ENCODE measurements at places on chromosomes 2 and 18.

- DNase-seq, result no peak
These were observed 100.7 kb upstream of the STK39 start for GRCh38 chr2:168348076-168348475.

DNA sequence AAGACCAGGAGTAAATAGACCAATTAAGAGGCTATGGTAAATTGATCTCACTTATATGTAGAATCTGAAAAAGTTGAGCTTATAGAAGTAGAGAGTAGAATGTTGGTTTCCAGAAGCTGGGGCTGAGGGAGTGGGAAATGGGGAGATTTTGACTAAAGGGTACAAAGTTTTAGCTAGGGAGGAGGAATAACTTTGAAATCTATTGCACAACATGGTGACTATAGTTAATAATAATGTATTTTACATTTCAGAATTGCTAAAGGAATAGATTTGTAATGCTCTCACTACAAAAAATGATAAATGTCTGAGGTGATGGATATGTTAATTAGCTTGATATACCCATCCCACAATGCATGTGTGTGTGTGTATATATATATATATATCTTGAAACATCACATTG, 82.1 kb downstream of the UBR3 start:
- no peak for DNase-seq

GRCh38 chr2:144357623-144358373, 162.1 kb downstream of the ZEB2 start:
- no peak for DNase-seq

- DNase-seq, result no peak
These were observed 754.9 kb downstream of the RNF144A start for GRCh38 chr2:7672027-7672684.

GRCh38 chr2:203673933-203674332, 32.5 kb upstream of the CD28 start:
- no peak for DNase-seq

DNA sequence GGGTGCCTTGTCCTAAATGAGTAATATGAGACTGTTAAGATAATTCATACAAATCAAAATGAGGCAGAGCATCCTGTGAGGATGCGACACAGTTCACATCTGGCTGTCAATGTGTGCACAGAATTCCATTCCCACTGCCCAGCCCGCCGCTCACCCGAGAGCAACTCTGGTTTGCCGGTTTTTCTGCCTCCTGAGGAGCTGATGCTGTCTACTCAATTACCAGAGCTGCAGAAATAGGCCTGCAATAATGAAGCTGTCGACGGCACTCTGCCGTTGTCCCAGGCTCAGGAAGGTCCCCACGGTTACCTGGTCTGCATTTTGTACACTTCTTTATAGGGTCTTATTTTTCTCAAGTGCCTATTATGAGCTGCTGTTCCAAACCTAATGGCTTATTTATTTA, 55.7 kb upstream of the LYPD1 start:
- no peak for DNase-seq

DNA sequence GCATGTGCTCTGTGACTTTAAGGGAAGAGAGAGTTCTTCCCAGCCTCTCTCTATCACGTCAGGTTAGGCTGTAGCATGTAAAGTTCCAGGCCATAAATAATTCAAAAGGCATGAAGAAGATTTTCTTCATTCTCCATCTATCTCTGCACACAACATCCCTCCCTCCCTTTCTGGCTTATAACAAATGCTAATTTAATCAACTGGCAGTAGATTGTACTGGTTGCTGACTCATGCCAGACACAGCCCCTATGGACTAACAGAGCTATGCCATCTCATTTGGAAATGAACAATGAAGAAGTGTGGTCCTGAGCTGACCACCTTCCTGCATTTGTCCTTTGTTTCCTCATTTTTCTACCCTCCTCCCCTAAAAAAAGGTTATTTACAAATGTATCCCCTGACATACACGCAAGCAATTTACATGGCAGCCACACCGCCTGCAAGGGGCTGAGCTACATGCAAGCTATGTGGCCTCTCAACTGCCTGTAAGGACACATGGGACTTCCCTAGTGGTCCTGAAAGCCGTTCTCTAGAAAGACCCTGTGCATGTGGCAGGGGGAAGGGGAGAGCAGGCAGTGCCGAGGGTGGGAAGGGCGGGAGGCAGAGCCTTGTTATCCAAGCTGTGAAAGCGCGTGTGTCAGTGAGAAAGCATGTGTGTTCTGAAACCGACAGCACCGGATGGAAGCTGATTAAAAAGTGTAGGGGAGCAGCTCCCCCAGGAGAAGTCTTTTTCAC, 90.9 kb upstream of the KLF7 start:
- no peak for DNase-seq

- DNase-seq, result no peak
These were observed 82.0 kb upstream of the CCDC195 start for GRCh38 chr2:224798180-224798579.

GRCh38 chr2:177296040-177296439, 31.5 kb upstream of the NFE2L2 start:
- DNase-seq, result no peak

- DNase-seq, result no peak
These were observed 12.1 kb upstream of the KLHL30 start for GRCh38 chr2:238126338-238126737.

DNA sequence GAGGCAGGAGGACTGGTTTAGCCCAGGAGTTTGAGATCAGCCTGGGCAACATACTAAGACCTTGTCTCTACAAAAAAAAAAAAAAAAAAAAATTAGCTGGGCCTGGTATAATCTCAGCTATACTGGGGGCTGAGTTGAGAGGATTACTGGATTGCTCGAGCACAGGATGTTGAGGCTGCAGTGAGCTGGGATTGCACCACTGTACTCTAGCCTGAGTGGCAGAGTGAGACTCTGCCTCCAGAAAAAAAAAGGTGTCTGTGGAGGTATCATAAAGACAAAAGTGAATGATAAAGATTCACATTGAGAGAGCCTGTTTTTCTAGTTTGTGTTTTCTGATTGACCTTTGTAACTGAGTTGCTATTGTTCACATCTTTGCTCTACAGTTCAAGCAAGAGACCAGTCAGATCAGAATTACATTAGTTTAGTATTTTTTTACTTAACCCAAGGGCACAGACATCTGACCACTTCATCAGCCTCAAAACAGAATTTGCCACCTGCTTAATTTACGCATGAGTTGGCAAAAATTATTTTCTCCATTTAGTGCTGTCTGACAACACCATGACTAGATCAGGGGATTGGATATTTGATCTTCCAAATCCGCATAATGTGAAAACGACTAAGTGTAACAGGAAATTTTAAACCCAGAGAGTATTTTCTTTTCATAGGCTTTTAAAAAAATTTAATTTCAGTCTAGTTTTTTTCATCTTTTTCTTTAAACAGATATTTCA, 271.0 kb downstream of the TGIF1 start:
- peak; percentile 77 for DNase-seq

GRCh38 chr2:20135631-20136050, 84.2 kb upstream of the LAPTM4A start:
- DNase-seq, result peak; percentile 6

DNA sequence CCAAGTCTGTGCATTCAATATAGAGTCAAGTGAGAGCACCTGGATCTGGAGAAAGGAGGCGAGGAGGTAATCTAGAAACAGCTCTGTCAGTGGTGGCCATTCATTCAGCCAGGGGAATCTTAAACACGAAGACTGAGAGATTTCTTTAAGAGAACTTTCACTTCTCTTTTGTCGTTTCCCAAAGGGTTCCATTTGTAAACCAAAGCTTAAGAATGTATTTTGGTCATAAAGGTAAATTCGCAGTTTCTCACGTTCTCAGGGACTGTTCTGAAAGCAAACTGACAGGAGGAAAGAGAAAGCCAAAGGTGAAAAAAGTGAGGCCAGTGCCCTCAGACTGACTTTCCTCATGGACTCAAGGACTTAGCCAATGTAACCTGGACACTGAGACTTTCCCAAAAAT, 513.5 kb downstream of the CMPK2 start:
- no peak for DNase-seq

- peak; percentile 60 for DNase-seq
These were observed 23.7 kb downstream of the METTL4 start for GRCh38 chr18:2547477-2548087.

DNA sequence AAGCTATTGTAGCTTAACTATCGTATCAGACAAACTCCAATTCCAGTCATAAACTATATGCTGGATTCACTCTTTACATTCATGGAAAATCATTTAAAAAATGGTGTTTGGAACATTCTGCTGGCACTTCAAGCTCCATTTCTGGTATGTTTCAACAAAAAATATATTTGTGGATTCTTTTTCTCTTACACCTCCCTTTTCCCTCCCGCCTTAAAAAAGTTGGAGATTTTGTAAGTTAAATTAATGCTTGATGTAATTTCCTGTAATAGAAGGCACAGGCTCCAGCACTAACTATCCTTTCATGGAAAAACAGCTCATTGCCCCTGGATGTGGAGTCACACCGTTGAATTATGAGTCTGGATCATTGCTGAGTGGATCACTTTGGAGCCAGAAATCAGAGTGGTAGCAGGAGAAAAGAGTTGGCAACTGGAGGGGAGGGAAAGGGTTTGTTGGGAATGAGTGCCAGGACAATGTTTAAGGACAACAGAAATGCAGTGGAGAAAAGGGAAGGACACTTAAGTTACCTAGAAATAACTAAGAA, 102.8 kb downstream of the ICOS start:
- no peak for DNase-seq

DNA sequence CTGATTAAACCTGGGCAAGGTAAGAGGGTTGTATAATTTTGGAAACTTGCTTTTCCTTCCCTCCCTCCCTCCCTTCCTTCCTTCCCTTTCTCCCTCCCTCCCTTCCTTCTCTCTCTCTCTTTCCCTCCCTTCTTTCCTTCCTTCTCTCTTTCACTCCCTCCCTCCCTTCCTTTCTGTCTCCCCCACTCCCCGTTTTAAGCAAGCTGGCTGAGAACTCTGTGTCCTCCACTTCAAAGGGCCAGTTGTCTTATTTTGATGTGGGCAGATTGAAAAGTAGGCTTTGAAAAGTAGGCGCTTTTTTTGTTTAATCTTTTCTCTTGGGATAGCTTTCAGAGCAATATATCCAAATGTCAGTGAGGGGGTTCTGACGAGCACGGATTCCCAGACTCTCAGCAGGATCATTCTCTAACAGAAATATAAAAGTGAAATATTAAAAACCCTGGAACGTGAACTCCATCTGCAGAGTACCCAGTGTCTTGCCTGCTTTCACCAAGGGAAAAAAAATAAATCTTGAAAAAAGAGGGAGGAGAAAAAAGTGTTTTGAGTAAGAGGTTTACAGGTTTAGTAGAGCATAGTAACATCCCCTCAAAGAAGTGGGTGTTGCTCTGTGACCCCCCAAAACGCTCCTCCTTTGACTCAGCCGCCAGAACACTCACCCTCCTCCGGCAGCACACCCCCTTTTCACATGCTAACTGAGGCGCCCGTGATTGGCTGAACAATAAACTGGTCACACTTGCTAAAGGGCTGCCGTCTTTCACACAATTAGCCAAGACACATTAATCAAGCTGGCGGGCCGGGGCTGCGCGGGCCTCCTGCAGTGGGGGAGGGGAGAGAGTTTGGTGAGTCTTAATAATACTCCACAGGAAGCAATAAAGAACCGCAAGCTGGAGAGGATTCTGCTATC, 52.2 kb downstream of the CDK15 start:
- no peak for DNase-seq

DNA sequence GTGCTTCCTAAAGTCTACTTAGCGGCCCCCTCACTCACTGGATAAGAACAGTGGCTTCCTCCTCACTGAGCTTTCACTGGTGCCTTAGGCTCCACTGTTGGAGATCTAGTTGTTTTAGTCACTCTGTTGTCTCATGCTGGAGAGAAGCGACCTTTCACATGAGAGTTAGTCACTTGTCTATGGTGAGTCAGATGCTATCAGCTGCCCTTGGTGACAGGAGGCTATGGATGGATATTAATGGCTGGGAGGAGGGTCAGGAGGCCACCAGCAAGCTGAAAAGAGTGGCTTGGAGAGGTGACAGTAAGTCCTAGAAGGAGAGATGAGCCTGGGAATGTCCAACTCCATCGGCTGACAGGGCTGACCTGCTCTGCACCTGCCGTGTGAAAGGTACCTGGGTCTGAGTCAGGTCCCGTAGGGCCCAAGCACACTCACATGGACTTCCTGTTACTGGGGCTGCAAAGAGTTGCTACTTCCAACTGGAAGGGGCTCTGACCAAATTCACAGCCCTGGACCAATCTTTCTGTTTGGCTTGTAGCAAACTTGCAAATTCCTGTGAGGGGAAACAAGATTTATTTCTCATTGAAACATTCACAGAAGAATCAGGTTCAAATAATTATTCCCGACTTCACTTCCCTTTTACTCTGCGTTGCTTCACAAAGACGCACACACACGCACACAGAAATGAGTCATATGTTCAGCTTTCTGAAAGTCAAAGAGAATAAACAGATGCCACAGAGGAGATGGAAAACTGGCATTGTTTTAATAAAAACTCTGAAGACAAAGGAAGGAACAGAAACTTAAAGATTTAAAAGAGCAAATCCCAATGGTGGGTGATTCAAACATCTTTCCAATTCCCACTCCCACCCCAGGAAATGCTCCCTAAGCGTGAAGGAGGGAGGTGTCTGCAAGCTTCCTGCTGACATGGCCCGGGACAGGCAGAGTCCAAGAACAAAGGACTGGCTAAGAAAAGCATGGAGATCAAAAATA, 203.5 kb upstream of the TWIST2 start:
- DNase-seq, result no peak

DNA sequence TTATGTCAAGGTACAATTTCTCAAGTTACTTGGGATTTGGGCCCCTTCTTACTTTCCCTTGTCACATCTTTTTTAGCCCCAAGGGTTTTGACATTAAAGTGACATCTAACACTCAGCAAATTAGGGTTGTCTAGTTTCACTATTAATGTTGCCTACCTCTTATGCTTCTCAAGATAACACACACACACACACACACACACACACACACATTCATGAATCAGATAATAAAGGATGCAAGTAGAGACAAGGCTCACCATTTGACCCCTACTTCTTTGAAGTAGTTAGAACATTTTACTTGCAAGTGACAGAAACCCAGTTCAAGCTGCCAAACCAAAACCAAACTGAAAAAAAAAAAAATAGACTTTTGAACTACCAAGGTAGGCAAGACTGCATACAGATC, 138.8 kb downstream of the TRIB2 start:
- no peak for DNase-seq

- no peak for DNase-seq
These were observed 17.4 kb downstream of the ZNF24 start for GRCh38 chr18:35326695-35327387.

- DNase-seq, result peak; percentile 3
These were observed 39.1 kb downstream of the NFATC1 start for GRCh38 chr18:79434607-79435401.

- no peak for DNase-seq
These were observed 19.6 kb upstream of the MC5R start for GRCh38 chr18:13804305-13804704.

- peak; percentile 55 for DNase-seq
These were observed 22.5 kb downstream of the TXNL1 start for GRCh38 chr18:56615738-56616520.

DNA sequence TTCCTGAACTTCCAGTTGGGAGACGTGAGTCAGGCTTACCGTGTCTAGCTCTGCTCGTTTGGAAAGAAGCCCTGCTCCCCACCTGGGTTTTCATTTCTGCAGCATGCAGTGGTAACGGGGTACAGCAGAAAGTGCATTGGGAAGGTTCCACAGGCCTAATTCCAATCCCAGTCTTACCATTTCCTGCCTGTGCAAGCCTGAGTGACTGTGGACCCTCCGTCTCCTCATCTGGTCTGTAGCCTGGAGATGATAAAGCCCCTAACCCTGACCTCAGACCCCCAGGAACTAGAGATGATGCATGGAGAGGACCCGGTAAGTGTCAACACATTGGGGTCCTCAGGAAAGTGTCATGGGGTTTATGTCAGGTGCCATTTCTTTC, 5.8 kb upstream of the PSD4 start:
- no peak for DNase-seq
